ENCODE measurements at places on chromosomes 1 and 21.

GRCh38 chr1:238681021-238681420 lies 705.3 kb upstream of the CHRM3 start:
- DNase-seq = no peak

- no peak for DNase-seq
Observed at GRCh38 chr1:1091344-1092148, 17.4 kb upstream of the RNF223 start.

DNA sequence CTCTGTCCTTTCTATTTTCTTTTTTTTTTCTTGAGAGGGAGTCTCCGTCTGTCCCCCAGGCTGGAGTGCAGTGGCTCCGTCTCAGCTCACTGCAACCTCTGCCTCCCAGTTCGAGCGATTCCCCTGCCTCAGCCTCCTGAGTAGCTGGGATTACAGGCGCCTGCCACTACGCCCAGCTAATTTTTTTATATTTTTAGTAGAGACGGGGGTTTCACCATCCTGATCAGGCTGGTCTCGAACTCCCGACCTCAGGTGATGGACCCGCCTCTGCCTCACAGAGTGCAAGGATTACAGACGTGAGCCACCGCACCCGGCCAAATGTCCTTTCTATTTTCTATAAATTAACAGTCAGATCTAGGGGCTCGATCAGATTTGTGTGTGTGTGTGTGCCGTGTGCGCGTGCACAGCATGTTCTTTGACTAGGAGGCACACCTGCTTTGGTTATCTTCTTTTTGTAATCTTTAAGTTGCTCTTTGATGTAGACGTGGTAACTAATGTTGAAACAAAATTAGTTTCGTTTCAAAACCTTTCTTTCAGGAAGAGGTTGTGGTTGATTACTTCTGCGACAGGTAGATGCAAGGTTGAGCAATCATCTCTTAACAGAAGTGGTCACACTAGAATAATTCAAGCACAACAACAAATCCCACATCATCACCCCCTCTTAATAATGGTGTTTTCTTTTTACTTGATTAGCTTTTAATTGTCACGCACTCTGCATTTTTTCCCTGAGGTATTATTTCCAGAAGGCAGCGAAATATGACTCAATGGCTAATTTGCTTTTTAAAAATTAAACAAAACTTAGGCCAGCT lies 779 bp upstream of the DEGS1 start:
- DNase-seq = no peak

GRCh38 chr1:53485478-53486394 lies 26.5 kb downstream of the DMRTB1 start:
- peak; percentile 23 for DNase-seq

DNA sequence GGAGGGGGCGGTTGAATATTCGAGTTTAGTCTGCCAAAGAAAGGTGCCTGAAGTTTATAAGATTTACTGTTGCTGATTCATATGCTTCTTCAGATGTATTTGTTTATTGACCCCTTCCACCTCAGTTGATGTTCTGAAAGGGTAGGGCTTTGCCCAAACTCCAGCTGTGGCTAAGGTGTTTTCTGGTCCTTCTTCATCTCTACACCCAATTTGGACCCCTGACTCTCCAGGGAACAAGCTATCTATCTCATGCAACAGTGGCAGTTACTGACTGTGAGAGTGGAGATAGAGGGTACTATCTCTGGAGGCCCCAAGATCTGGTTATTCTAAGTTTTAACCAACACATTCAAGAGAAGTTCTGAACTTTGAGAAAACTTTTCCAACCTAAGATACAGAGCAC lies 12.6 kb upstream of the ALG14 start:
- no peak for DNase-seq

DNA sequence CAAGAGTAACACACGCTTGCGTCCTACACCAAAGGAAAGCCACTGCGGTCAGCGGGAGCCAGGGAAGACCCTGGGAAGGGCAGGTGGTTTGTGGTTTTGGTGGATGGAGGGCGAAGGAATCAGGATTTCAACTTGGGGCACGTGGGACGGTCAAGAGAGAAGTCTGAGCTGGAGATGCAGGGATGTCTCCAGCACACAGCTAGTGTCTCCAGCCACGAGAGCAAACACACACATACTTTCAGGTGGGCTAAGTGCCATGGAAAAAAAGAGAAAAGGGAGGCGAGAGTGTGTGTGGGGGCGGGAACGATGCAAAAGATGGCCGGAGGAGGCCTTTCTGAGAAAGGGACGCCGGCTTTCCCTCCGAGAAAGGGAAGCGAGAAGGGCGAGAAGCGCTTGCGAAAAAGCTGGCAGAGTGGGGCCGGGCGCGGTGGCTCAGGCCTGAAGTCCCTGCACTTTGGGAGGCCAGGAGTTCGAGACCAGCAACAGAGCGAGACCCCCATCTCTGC lies 1.4 kb upstream of the SRRM1 start:
- DNase-seq = peak; percentile 10

- DNase-seq = no peak
Observed at GRCh38 chr1:69711190-69711930, 143.6 kb downstream of the LRRC7 start.

DNA sequence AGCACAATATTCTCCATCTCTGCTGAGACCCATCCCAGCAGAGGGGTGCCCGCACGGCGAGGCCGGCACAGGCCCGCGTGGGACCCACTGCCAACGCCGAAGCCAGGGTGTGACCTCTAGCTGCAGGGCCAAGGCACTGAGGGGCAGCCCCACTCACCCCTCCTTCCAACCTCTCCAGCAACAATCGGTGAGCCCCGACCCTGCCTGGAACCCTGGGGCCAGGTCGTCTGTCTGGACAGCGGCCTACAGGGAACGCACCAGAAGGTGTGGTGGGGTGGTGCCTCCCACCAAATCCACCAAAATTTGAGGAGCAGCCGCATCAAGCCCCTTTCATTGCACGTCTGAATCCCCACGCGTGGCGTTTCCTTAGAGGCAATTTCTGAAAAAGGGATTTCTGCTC lies 63.0 kb upstream of the ADARB1 start:
- no peak for DNase-seq

DNA sequence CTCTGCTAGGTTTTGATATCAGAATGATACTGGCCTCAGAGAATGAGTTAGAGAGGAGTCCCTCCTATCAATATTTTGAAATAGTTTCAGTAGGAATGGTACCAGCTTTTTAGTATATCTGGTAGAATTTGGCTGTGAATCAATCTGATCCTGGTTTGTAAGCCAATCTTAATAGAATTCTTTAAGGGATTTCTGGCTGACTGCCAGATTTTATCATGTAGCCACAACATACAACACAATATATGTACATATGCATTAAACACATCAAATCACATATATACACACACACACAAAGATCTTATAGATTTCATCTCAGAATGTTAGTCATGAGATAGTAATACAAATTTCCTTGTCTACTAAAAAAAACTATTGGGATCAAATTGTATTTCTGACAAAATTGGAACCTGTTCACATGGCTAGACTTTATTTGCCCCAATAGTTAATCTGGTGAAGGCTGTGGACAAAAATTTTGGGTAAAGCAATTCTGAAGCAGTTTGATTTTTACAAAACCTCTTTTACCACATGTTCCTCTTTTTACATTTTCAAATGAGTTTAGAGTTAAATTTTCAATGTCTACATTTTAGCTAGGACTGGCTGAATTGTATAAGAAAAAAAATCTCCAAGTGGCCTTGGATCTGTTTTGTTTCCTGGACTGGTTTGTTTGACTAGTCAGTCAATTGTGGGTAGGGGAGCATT lies 151.7 kb downstream of the FASLG start:
- DNase-seq = no peak

DNA sequence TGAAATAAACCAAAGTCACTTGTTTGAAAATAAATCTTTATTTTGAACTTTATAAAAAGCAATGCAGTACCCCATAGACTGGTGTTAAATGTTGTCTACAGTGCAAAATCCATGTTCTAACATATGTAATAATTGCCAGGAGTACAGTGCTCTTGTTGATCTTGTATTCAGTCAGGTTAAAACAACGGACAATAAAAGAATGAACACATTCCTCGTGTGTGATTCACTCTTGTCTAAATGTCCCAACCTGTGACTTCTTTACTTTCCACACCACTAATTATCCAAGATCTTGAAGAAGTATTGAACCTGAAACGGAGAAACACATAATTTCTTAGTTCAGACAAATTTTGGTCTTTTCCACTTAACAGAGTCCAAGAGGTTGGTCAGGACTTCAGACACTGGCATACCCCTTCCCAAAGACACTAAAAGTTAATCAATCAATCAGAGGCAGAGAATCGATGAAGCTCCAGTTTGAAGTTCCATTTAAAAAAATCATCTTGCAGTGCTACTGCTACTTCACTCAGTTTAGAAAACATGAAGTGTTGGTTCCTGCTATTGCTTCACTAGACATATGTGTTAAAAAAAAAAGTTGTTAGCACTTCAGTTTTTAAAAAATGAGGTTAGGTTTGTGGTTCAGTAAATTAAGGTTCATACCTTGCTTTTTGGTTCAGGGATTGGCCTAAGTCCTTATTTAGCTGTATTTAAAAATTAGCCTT lies 26.2 kb downstream of the ATP1B1 start:
- DNase-seq = no peak

- no peak for DNase-seq
Observed at GRCh38 chr1:208644401-208645160, 400.4 kb upstream of the PLXNA2 start.

DNA sequence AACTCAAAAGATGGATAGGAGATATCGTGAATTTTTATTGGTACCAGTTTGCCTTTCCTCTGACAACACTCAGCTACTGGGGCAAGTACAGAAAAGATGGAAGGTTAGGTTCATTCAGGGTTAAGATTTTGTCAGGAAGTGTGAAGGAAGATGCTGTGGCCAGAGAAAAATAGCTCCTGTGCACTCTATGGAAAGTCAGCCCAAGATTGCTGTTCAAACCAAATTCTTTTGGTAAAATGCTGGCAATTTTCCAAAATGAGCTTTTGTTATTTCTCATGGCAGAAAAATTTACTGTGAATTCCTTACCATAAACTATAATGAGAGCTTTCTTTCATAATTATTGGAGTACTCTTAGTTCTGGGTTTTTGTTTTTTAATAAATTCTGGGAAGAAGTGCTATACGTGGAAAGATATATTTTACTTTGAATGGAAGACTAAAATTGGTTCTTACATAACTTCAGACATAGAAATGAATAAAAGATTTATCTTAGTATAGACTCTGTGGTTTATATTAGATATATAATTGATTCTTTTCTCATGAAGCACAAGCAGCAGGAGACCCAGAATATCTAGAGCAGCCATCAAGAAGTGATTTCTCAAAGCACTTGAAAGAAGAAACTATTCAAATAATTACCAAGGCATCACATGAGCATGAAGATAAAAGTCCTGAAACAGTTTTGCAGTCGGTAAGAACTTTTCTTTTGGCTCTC lies 112.2 kb downstream of the USP25 start:
- no peak for DNase-seq

DNA sequence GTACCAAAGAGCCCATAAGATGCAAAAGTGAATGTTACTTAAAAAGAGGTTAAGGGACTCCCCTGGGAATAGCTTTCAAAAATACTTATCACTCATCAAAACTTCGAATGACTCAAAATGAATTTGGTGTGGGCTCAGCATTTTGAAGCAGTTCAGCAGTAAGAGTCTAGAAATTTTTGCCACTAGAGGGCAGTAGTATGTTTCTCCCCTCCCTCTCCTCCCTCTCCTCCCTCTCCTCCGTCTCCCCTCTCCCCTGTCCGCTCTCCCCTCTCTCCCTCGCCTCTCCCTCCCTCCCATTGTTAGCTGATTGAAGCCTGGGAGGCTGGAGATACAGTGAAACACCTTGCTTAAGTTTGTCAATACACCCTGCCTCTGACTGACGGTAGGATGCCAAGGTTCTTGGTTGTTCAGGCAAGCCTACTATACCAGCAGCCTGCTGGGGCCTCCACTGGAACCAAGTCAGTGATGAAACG lies 70.8 kb upstream of the TENT5C start:
- no peak for DNase-seq

GRCh38 chr1:155005076-155006011 lies 2.7 kb downstream of the ZBTB7B start:
- DNase-seq = no peak

DNA sequence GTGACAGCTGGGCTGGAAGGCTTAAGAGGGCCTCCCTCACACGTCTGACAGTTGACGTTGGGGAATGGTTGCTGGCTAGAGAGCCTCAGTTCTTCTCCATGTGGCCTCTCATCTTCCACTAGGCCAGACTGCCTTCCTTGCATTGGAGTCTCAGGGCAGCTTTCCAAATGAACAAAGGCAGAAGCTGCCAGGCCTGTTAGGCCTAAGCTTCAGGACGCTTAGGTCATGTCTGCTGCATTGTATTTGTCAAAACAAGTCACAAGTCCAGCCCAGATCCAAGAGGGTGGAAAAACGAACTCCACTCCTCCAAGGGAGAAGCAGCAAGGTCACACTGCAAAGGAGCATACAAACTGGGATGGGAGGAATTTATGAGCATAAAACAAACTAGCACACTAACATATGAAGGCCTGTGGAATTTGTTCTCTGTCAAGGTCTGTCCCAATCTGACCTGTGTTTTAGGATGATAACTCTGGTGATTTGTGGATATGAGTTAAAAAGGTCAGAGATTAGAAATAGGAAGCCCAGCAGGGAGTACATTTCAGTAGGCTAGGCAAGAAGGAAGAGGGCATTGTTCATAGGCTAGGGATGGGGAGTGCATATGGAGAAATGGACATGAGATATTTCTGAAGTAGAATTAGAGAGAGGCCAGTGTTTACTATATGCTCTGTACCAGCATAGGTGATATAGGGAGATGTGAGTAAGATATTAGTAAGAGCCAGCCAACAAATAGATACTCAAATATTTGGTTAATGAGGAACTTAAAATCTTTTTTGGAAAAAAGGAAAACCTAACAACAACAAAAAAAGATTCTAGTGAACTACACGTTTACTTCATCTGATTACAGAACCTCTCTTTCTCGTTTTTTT lies 29.1 kb upstream of the CNN3 start:
- no peak for DNase-seq

DNA sequence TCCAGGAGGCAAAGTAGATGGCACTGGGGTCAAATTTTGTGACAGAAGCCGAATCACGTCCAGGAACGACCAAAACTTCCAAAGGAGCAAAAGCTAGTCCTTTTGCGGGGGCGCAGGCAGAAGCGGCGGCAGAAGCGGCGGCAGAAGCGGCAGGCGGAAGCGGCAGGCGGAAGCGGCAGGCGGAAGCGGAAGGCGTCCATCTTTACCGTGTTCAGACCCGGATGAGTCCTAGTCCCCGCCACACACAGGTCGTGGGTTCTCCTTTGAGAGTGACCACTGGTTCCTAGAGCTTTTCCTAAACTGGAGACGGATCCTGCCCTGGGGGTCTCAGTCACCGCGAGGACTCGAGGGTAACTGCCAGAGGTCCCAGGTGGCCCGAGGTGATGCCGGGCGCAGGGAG lies 53.6 kb downstream of the POFUT2 start:
- no peak for DNase-seq

DNA sequence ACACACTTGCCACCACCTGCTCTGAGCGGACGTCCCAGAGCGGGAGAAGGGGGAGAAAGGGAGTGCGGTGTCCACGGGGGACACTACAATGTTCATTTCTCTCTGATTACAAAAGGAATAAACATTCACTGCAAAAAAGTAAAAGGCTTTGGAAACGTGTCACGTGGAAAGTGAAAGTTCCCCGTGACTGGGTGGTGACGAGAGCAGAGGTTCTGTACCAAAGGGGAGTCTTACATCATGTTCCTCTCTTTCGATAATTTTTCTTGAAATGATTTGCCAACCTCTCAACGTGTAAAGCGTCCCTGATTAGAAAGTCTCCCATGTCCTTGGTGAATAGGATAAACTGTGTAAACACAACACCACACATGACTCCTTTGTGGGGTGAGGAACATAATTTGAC lies 22.0 kb upstream of the PRDM15 start:
- no peak for DNase-seq

GRCh38 chr21:44643741-44644310 lies 2.4 kb upstream of the KRTAP10-11 start:
- DNase-seq = no peak

Data from stimulated activated CD8-positive, alpha-beta memory T cell treated with anti-CD3 and anti-CD28 coated beads, Interleukin-2, amount 100 ng/mL, for 1 hour (primary cell).